COR-L47 (cell line): ENCODE measurements at places on chromosomes 12 and 14.
A peak's percentile ranks its signal among the peaks of the same experiment; 100 is the strongest.

DNA sequence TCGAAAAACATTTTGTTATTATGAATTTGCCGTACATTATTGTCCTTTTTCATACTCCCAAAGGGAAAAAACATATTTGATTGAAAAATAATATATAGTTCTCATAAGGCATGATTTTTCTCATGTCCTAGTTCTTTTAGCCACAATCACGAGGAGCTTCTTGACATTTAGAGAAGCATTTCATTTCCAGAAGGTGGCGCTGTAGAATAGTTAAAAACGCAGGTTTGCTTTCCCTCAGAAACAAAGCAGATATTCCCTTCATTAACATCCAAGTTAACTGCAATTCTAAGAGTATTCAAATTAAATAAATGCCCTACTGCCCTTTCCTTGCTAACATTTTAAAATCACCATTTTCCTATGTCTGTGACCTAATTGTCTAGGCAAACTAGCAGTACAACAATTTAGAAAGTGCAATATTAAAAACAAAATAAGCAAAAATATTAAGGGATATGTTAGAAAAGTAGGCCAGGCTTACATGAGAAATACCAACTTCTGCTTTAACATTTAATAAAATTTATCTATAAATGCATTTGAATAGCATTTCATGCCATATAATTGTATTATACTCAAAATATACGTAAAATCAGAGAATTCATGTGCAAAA is 10.9 kb upstream of the PIK3C2G start:
- DNase-seq = peak; percentile 20

GRCh38 chr12:108582509-108582908 is 15.4 kb downstream of the TMEM119 start:
- DNase-seq = no peak

DNA sequence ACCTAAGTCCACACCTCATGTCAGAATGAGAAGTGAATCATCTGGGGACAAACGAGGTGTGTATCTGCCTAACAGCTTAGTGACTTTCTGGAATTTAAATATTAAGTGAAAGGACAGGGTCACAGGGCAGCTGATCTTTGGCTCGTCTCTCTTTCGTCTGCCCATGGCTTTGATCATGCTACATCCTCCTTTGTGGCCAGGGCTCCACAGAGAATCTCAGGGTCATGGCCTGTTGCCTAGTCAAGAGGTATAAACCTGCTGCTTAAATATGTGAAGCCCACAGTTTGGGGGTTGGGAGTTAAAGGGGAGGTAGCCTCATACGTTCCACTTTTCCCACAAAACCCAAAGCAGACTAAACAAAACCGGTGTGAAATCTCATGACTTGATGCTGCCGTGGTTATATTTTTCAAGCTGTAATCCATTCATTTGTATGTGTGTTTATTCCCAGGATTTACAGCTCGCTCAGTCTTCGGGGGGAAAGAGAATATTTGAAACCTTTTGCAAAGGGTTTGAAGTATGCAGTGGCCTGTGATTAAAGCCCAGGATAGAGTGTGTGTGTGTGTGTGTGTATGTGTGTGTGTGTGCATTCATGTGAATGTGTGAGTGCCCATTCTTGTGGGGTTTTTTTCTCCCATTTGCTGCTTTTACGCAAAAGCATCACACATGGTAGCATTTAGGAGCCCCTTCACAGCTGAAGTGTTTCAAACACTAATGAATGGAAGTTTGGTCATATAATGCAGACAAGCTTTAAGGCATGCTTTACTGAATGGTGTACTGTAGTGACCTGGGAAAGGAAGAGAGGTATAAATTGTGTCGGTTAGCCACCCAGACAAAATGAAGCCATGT is 137.1 kb downstream of the HMGA2 start:
- DNase-seq = no peak

GRCh38 chr14:81435391-81436295 is 35.5 kb upstream of the STON2 start:
- DNase-seq = peak; percentile 56

- DNase-seq = peak; percentile 60
Measured at GRCh38 chr12:5232291-5232690, 188.6 kb downstream of the KCNA5 start.

GRCh38 chr12:54294152-54294952 is 6.5 kb downstream of the NFE2 start:
- peak; percentile 36 for DNase-seq

GRCh38 chr12:52086366-52086765 is 6.9 kb downstream of the SMIM41 start:
- no peak for DNase-seq

DNA sequence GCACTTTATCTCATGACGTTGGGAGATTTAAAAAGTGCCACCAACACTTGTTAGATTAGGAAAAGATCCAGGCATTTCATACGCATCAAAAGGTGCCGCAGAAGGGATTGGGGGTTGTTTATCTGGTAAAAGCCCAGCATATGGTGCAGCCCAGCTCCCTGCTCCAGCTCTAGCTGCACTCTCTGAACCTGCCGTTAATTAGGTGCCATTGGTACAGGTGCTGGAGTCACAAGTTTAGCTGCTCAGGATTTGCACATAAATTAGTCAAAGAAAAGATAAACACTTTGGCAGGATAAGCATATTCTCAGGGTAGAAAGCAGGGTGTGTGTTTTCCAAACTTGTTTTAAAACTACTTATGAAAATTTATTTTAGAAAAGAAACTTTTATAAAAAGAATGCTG is 932.6 kb upstream of the TMEM132C start:
- DNase-seq = no peak

DNA sequence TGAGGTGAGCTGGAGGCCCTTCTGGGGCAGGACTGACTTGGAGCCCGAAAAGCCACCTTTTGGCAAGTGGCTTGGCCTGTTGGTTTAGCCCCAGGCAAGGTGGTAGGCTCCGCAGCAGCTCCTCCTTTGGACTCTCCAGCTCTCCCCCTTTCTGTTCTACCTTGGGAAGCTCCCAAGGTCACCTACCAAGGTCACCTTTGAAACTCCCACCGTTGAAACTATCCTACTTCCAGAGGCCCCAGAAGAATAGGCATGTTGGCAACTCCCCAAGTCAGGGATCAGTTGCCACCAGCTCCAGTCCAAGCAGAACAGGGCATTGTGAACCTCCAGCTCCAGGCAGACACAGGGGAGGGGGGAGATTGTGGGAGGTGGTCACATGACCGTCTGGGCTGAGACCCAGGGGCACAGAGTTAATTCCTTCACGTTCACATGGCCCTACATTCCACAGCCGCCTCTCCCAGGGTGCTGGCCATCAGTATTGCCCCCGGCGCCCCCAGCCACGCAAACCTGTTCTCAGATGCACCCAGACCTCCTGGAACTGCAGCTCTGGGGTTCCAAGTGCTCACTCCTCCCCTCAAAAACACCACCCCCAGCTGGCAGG is 14.4 kb downstream of the IRF2BPL start:
- DNase-seq = no peak

DNA sequence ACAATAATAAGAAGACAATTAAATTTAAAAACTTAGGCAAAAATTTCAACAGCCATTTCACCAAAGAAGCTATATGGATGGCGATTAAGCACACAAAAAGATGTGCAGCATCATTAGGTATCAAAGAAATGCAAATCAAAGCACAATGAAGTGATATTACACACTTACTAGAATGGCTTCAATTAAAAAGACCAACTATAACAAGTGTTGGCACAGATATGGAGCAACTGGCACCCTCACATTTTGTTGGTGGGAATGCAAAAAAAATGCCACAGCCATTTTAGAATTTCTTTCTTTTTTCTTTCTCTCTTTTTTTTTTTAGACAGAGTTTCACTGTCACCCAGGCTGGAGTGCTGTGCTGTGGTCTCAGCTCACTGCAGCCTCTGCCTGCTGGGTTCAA is 1.9 kb upstream of the PRDM4 start:
- DNase-seq = no peak

GRCh38 chr12:100959481-100959880 is 164.9 kb downstream of the ANO4 start:
- DNase-seq = no peak

DNA sequence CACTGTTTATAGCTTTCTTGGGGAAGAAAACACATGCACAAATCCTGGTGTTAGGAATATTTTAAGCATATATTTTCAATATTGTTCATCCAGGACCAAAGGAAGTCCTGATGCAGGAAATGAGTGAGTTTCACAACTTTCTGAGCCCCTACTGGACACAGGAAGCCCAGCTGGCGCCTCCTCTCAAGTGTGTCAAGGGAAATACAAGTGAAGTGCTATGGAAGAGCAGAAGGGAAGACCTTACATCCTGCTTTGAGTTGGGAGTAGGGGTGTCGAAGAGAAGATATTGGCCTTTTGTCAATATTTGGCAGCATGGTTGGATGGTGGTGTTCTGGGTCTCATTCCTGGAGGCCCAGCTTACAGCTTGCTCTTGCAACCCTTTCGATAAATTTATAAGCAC is 66.1 kb upstream of the ZDHHC17 start:
- DNase-seq = no peak

GRCh38 chr12:13727707-13728195 is 253.7 kb downstream of the GRIN2B start:
- peak; percentile 82 for DNase-seq

GRCh38 chr12:19739195-19739776 is 300.0 kb downstream of the AEBP2 start:
- DNase-seq = peak; percentile 7

GRCh38 chr12:34406228-34406995 is 384.1 kb downstream of the ALG10 start:
- DNase-seq = no peak

GRCh38 chr14:104245075-104245474 is 106.7 kb downstream of the KIF26A start:
- no peak for DNase-seq

- no peak for DNase-seq
Measured at GRCh38 chr12:110005319-110005973, 6.2 kb downstream of the ANKRD13A start.

DNA sequence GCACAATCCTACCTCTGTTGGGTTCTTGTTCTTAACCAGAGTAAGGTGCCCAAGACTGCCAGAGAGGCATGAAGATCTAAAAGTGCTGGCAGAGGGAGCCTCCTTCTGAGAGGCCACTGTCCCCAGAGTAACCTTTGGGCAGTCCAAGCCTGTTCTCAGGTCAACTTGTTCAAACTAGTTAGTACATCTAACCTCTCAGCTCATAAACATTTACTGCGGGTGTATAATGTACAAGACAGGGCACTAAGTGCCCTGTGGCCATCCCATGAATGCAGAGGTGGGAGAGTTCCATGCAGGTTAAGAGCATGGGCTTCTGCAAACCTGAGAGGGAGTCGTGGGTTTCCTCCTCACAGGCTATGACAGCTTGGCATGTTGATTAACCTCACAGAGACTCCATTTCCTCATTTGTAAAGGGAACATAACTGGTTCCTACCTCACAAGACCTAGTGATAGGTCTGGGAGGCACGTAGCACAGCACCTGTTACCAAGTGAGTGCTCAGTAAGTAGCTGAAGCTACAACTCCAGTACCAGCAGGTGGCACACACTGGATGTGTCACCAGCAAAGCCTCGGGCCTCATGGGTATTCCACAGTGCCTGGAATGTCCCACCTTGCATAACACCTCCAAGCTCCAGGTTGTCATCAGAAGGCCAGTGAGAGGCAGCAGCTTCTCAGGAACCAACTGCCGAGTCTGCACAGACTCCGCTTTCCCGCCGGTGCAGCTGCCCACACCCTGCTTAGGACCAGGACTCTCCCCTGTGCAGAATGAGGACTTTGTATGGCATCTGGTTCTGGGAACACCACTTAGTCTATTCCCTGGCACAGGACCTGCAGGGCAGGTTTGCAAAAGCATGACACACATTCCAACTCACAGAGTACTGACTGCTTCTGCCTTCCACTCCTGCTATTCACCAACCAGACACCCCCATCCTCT is 4.4 kb downstream of the VDR start:
- no peak for DNase-seq

- no peak for DNase-seq
Measured at GRCh38 chr12:40439771-40440492, 215.1 kb downstream of the LRRK2 start.

GRCh38 chr12:38110026-38110699 is 206.4 kb upstream of the ALG10B start:
- no peak for DNase-seq

DNA sequence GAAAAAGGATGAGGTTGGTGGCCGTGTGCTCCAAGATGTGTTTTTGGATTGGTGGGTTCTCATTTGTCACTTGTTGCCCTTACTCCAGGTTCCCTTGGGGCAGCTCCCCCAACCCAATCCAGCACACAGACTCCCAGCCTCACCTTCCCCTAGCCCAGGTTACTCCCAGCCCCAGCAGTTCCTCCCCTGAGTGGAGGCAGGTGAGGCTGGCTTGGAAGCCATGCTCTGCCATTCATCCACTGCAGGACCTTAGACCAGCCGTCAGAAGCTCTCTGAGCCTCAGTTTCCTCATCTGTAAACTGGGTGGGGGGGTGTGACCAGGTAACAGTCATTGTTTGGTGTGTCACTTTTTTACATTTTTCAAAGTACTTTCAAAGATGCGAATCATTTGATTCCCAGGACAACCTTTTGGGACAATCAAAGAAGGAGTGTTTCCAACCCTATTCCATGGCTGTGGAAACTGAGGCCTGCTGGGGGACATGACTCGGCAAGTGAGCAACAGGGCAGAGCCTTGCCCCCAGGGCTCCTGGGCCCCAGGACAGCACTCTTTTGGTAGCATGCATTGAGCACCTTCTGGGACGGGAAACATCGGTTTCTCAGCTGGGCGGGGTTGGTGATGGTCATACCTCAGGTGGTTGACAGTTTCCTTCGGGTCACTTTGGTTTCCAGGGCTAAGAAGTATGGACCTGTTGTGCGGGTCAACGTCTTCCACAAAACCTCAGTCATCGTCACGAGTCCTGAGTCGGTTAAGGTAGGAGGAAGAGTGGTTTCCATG is 7.2 kb downstream of the CYP46A1 start:
- DNase-seq = no peak

DNA sequence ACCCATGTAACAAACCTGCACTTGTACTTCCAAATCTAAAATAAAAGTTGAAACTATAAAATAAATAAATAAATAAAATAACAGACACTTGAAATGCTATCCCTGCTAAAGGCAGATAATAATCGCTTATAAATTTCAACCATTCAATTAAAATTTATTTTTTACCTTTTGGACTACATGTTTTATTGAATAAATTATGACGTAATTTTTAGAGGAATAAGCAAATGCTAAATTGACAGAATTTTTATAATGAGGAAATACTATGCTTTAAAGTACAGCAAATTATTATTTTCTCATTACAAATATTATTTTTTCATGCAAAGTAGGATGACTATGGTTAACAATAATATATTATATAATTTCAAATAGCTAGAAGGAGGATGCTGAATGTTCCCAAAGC is 658.6 kb upstream of the LMO3 start:
- DNase-seq = no peak

- DNase-seq = no peak
Measured at GRCh38 chr14:21647380-21647779, 6.3 kb upstream of the OR4E2 start.

DNA sequence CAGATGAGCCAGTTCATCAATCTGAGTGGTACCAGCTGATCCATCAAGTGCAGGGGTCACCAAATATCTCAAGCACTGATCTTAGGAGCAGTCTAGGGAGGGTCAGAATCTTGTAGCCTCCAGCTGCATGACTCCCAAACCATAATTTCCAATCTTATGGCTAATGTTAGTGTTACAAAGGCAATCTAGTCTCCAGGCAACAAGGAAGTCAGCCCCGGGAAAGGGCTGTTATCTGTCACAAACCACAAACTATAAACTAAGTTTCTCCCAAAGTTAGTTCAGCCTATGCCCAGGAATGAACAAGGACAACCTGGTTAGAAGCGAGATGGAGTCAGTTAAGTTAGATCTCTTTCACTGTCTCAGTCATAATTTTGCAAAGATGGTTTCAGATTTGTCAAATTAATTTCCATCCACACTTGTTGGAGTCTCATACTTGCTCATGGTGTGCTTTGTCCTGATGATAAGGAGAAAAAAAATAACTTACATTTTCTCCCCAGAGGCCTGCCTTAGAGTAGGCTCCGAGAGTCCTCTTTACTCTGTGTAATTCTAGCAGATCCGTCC is 3.9 kb upstream of the ABHD4 start:
- DNase-seq = no peak
